GM13977 (cell line): ENCODE measurements at places on chromosomes 16 and 17.

GRCh38 chr16:30527635-30528178 lies 1.3 kb upstream of the ZNF768 start:
- peak; percentile 79 for DNase-seq

GRCh38 chr17:51475730-51476129 lies 215.4 kb downstream of the UTP18 start:
- no peak for DNase-seq

DNA sequence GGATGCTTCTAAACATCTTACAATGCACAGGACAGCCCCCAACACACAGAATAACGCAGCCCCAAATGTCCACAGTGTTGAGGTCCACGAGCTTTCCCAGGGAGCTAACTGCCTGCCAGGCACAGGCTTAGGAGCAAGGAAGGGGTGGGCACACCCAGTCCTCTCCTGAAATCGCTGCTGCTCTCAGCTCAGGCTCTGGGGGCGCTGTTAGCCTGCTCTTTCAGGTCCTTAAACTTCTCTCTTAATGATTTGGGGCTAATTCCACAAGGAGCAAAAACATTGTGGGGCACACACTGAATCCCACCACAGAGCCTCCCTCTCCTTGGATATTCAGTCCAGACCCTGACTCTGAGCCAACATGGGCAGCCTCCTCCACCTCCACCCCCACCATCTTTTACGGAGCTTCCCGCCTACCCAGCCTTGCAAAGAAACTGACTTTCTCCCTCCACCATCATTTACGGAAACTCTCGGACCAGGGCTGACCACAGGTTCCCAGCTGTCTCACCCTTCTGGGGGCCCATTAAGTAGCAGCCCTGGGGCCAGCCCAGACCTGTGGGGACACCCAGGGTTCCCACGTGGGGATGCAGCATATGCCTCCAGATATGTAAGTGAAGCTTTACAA lies 1.1 kb downstream of the CD300H start:
- peak; percentile 50 for DNase-seq

- no peak for DNase-seq
Observed at GRCh38 chr17:79814974-79815835, 18.3 kb upstream of the CBX8 start.

DNA sequence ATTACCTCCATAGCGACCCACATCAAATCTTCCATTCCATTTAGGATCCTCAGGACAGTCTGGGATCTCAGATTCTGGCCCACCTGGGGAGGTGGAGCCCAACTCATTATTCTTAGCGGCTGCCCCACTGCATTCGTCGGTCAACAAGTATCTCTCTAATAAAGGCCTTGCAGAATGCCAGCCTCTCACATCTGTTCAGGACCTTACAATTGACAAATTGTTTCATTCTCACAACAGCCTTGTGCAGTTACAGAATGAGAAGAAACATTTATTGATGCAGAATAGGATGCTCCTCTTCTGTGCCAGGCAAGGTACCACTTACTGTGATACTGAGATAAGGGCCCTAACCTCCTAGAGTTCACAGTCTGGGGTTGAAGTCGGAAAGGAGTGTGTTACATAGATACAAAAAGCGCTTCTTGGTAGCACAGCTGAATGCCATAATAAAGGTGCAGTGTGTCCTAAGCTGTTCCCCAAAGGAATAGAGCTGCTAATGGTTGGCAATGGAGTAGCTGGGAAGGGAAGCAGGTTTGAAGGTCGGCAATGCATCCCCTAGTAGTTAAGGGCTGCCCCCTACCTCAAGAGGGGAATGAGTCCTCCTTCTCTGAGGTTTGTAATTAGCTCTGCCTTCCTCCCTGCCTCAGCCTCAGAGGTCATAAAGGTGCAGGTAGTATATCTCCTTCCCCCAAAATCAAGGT lies 2.3 kb upstream of the MPP2 start:
- DNase-seq = no peak

DNA sequence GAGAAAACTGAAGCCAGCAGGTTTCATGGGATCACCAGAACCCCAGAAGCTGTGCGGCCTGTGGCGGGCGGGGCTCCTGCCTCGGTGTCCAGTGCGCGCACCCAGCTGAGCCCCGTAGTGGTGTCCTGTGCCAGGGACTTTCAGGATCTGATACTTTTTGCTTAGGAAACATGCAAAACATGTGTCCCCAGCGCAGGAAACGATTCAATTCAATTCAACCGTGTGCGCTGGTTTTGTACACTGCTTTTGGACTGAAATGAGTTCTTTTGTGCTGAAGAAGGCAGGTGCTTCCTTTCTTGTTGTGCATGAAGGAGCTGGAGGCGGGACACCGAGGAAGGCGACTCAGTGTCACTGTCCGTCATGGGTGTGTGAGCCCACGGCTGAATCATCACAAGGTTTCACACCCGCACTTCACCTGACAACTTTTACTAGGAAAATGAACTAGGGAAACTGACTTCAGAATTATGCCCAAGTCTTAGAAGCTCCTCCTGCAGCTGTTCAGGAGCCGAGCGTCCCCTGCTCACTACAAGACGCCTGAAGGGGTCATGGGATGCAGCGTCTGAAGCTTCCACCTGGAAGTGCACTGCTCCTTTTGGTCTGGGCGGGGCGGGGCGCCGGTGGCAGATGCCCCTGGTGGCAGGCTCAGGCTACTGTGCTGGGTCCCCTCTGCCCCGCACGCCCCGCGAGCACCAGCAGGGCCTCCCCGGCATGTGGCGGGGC lies 31.4 kb upstream of the ZNF750 start:
- DNase-seq = peak; percentile 89

- DNase-seq = no peak
Observed at GRCh38 chr16:67651847-67652246, 6.9 kb downstream of the CARMIL2 start.

- no peak for DNase-seq
Observed at GRCh38 chr16:1119129-1119528, 23.1 kb upstream of the C1QTNF8 start.

- no peak for DNase-seq
Observed at GRCh38 chr16:719815-720446, 1.0 kb upstream of the ANTKMT start.

GRCh38 chr16:86854058-86854621 lies 275.8 kb downstream of the FOXL1 start:
- no peak for DNase-seq

GRCh38 chr17:49339354-49339753 lies 22.7 kb downstream of the ZNF652 start:
- no peak for DNase-seq

- DNase-seq = no peak
Observed at GRCh38 chr17:62963296-62963695, 2.7 kb upstream of the TANC2 start.

GRCh38 chr17:58306131-58306951 lies 22.3 kb downstream of the TSPOAP1 start:
- no peak for DNase-seq

GRCh38 chr17:55629995-55630394 lies 92.7 kb downstream of the TMEM100 start:
- DNase-seq = no peak

DNA sequence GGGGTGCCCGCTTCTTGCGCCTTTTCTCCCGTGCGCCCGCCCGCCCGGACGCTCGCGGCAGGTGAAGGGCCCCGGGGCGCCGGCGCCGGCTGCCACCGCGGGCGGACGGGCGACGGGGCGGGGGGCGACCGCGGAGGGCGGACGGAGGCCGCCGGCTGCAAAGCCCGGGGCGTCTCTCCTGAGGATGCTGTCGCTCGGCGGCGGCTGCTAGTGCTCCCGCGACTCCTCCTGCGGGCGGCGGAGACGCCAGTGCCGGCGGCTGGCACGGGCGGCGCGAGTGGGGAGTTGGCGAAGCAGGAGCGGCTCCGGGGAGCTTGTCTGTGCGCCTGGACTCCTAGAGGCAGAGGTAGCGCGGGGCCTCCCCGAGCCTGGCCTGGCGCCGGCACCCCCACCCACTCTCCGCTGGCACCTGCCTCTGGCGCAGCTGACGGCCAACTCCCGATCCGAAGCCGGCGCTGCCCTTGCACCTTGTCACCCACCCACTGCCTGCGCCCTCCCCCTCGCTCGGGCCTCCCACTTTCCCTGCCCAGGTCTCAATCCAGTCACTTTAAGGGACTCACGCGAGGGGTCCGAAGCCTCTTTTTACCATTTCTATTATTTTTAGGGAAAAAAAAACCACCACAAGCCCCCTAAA lies at the start of gene FAM20A:
Gene FAM20A (minus strand): TSS at position 437 of the 634 bp plus-strand sequence. CDS start 701 bp downstream, outside the sequence.
- DNase-seq = peak; percentile 26

DNA sequence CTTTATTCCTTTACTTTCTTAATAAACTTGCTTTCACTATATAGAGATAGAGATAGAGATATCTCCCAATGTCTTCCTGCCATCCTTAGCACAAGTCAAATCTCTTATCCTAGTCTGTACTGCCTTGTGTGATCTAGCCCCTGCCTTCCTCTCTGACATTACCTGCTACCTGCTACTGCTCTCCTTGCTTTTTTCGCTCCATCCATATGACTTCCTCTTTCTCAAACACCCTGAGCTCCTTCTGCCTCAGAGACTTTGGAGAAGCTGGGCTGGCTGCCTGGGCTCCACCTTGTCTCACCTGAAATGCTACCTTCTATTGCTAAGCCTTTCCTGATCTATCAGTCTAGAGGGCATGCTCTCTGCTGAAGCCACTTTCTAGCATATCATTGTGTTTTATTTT lies 24.7 kb upstream of the WSB1 start:
- DNase-seq = no peak

DNA sequence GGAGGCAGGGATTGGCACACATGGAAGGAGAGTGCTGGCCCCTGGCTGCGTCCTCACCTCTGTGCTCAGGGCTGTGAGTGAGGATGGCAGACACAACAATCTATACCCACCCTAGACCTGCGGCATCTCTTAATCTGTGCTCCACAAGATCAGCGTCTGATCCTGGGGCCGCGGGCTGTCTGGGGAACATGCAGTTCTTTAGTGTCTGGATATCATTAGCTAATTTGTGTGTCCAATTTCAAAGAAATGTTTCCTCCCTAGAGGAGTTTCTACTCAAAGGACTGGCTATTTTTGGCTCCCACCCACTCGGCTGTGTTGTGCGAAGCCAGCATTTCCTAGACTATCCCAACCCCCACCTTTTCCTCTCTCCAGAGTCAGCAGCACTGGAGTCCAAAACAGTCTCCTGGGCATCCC lies 93.8 kb downstream of the GRIN2A start:
- DNase-seq = no peak

GRCh38 chr17:10172778-10173177 lies 25.6 kb downstream of the GAS7 start:
- DNase-seq = no peak

GRCh38 chr16:50574745-50575136 lies 26.5 kb downstream of the NKD1 start:
- no peak for DNase-seq

- no peak for DNase-seq
Observed at GRCh38 chr17:73798111-73798748, 154.0 kb upstream of the SDK2 start.

DNA sequence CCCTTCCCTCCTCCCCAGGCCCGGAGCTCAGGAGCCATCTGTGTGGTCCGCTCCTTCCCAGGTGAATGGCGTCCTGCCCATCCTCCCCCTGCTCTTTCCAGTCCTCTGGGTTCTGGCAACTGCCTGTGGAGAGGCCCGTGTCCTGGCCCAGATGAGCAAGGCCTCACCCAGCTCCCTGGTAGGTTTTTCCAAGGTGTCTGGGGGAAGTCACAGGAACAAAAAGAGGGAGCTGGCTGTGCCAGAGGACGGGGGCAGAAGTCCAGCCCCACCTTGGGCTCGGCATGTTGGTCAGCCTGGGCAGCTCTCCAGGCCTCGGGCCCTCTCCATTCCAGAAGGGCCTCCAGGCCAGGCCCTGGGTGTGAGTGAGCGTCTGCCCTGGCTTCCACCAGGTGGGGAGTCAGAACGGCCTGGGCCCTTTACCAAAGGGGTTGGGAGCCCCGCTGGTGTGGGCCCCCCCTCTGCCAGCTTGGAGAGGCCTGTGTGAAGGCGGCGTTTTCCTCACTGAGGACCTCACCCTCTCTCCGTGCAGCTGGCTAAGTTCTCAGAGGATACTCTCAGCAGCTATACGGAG lies 25.1 kb downstream of the CASKIN2 start:
- no peak for DNase-seq

- no peak for DNase-seq
Observed at GRCh38 chr16:78704416-78704815, 605.0 kb downstream of the WWOX start.

DNA sequence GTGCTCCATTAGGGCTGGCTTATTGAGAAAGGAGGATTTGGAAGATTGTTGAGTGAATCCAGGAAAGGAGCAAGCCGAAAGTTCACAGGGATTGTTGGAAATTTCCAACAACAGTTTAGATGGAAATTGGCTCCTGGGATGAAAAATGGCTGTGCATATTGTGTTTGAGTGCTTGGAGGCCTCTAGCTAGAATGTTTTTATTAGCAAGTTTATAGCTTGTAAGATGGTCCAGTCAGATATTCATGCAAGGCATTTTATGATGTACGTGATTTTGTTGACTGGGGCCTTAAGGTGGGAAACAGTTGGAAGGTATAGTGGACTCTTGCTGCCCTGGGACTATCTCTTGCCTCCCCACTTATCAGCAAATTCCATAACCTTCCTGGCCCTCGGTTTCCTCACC lies 216.7 kb downstream of the PRKCA start:
- DNase-seq = no peak

- no peak for DNase-seq
Observed at GRCh38 chr17:60135951-60136666, 13.7 kb upstream of the CA4 start.

GRCh38 chr17:73546770-73547536 lies 97.3 kb downstream of the SDK2 start:
- peak; percentile 56 for DNase-seq

GRCh38 chr16:593807-594206 lies 3.9 kb downstream of the RAB40C start:
- DNase-seq = no peak

DNA sequence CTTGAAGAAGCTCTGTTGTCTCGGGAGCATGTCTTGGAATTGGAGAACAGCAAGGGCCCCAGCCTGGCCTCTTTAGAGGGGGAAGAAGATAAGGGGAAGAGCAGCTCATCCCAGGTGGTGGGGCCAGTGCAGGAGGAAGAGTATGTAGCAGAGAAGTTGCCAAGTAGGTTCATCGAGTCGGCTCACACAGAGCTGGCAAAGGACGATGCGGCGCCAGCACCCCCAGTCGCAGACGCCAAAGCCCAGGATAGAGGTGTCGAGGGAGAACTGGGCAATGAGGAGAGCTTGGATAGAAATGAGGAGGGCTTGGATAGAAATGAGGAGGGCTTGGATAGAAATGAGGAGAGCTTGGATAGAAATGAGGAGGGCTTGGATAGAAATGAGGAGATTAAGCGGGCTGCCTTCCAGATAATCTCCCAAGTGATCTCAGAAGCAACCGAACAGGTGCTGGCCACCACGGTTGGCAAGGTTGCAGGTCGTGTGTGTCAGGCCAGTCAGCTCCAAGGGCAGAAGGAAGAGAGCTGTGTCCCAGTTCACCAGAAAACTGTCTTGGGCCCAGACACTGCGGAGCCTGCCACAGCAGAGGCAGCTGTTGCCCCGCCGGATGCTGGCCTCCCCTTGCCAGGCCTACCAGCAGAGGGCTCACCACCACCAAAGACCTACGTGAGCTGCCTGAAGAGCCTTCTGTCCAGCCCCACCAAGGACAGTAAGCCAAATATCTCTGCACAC lies 21.2 kb downstream of the AKAP1 start:
- no peak for DNase-seq

DNA sequence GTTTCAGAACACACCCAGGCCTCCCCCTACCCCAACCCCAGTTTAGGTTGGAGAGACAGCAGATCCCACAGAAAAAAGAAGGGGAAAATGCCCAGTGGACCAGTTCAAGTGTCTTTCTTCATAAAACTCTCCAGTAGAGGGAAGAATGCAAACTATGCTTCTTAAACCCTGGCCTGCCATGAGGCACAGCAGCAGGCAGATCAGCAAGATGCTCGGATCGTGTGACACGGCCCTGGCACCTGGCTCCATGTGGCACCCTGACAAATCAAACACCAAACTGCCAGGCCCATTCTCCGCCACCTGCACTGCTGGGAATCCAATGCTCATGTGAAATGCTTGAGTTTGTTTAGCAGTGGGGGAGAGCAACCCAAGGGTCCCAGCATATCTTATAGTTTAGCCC lies 166.8 kb downstream of the SOX9 start:
- no peak for DNase-seq
